Anterior cingulate cortex (tissue), 58 donors: ENCODE measurements at places on chromosomes 7 and 10.

GRCh38 chr10:79101560-79102497 is 33.1 kb downstream of the ZMIZ1 start:
- no peak for DNase-seq

DNA sequence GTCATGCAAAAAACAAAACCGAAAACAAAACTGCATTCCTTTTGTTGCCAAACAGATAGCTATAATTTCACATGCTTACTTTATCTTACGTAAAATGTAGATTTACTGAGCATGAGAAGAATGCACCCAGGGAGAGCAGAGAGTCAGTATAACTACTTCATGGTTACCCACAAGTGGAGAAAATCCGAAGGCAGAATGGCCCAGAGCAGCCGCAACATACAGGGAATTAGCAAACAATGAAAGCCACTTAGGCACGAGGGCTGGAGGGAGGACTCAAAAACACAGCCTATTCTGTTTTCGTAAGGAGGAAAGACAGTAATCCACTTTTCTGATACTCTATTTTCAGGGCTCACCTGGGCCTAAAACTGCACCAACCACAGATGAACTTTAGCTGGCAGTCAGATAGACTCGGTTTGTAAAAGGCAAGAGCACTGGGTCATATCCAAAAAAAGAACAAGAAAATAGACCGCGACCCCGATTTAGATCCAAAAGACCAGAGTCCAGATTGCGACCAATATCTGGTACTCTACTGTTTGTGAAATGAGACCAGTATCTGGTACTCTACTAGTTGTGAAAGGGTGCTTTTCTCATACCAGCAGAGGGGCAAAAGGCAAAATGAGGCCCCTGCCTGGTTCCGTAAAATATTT is 1.3 kb downstream of the ITPRIP start:
- no peak for DNase-seq

DNA sequence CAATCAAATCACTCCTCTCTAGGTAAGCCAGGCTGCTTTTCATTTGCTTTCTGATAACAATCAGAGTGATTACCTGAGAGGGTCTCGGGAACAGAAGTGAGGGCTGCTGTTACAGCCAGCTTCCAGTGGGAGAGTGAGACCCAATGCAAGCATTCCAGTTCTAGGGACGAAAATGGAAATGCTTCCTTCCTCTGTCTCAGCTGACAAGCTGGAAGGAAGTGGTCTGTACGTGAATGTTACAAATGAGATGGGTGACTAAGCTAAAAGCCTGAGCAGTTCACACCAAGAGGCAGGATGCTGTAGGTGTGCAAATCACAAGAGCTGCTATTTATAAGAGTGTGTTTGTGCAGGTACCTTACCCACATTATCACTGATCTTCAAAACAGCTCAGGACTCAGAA is 772.4 kb downstream of the GRID1 start:
- DNase-seq = no peak

- DNase-seq = no peak
These were observed 73.2 kb downstream of the VCL start for GRCh38 chr10:74071157-74071556.

DNA sequence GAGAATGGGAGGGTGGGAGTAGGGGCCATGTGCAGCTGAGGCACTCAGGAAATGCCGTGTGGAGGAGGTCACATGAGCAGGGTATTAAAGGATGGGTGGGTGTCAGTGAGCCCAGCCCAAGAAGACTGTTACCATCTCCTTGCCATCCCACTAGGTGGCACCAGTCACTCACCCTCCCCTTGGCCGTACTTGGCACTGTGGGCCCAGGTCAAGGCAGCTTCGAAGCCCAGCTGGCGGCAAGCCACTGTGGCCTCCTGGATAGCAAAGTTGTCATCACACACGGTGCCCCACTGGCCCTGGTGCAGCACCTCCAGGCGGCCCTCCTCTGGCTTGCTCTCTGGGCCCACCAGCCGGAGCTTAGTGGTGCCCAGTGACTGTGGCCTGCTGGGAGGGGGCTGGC is 5.4 kb downstream of the LOXL4 start:
- no peak for DNase-seq
